ENCODE measurements at places on chromosomes 1 and 21.

GRCh38 chr1:47594627-47595026 lies 156.8 kb downstream of the FOXD2 start:
- DNase-seq: no peak

DNA sequence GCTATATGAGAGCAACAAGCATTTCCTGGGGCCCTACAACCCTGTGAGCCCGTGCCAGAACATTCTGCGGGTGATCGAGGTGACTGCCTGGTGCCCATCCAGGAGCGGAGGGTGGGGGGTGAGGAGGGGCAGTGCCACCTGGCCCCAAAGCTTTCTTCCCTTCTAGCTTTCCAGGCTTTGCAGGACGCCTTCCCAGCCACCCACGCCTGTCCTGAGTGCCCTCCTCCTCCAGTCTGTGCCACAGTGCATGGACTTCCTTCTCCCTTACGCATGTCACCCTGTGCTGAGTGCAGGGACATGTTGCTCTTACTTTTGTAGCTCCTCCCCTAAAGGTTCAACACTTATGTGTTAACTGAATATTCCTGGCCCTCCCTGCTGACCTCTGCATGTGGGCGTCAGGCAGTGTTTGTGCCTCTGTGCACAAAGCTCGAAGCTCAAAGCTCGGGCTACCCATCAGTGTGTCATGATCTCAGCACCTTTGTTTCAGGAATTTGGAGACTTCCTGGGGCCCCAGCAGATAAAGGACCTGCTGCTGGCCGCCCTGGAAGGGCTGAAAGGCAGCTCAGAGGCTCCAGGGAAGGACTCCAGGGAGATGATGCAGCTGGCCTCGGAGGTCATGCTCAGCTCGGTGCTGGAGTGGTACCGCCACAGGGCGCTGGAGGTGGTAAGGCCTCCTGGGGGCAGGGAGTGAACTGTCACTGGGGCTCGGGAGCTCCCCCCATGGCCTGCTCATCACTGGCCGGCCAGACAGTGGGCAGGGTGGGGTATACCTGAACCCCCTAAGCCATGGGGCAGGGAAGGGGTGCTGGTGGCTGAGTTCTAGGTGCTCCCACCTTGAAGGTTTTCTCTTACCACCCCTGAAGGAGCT lies 36.7 kb upstream of the TTC4 start:
- DNase-seq: no peak

GRCh38 chr1:202890392-202890791 lies 1.4 kb upstream of the RABIF start:
- no peak for DNase-seq

DNA sequence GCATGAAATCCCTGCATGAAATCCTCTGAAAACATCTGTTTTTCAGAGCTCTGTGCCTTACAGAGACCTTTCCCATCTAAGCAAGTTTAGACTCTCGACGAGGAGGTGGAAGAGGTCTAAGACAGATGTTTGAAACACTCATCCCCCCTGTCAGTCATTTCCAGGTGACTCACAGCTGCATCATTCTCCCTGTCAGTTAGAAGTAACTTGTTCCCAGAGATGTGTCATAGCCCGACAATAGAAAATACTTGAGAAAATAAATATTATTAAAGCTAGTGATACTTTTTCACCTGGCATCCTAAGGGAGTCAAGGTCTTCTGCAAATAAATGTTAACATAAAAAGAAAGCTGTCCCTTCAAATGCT lies 41.6 kb upstream of the SEC16B start:
- DNase-seq: no peak

DNA sequence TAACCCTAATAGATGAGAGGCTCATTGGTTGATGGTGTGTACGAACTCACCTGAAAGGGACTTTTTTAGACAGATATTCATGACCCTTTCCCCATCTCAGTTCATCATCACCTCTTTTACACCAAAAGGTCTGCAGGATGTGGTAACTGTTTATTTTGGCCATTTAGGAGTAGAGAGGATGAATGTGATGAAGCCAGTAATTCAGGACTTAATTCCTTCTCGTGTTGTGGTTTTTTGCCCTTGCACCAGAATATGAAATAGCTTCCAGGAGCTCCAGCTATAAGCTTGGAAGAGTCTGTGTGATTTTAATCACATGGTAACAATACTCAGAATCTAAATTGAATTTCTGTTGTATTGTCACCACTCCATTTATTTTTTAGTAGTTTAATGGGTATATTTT lies 189.4 kb upstream of the KCTD3 start:
- no peak for DNase-seq

GRCh38 chr1:97145321-97145956 lies 423.9 kb downstream of the PTBP2 start:
- DNase-seq: no peak

DNA sequence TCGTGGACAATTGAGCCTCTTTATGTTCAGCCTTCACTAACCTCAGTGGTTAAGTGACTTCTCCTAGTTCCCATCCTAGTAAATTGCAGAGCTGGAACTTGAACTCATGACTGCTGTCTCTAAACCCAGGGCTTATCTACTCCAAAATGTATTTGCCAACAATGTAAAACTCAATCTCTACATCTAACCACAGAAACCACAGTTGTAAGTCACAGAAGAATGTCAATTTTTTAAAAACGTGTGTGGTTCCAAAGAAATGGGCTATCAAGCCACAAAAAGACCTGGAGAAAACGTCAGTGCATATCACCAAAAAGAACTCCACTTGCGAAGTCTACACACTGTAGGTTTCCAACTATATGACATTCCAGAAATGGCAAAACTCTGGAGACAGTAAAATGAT lies 172.6 kb upstream of the HMCN1 start:
- no peak for DNase-seq

- DNase-seq: no peak
Observed at GRCh38 chr1:198167436-198167934, 10.7 kb downstream of the NEK7 start.

DNA sequence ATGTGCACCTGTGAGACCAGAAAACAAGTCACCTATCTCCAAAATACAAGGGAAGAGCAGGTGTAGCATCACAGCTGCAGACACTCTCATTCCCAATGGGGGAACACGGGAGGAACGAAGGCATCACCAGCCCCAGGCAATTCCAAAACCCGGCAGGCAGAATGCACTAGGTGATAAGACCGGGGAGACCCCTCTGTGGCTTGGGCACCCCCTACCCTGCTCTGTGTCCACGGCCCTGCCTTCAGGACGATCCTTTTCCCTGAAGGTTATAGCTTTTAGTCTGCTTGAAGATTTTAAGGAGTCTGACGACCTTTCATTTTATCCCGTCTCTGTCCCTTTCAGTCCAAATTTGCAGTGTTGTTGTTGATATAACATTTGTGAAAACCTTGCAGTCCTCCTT lies 19.2 kb downstream of the TRPM2 start:
- DNase-seq: no peak

DNA sequence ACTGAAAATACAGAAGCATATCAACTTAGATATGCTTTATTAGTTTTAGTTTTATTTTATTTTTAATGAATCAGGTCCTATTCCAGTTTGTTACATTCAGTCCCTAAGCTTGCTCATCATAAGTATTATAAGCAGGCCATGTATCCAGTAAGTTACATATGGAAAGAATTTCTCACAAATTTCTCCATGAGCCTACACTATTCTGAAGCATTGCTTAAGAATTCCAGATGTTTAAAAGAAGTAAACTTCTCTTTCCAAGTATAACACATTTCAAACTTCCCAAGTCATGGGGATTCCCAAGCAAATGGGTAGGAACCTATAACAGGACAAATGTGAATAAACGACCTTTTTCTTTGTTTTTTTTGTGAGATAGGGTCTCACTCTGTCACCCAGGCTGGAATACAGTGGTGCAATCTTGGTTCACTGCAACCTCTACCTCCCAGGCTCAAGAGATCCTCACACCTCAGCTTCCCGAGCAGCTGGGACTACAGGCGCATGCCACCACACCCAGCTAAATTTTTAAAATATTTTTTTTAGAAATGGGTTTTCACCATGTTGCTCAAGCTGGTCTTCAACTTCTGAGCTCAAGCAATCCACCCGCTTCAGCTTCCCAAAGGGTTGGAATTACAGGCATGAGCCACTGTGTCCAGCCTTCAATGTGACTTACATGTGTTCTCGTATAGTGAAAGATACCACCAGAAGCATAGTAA lies 39.0 kb downstream of the ST7L start:
- no peak for DNase-seq

GRCh38 chr1:111204201-111204982 lies 3.9 kb upstream of the DENND2D start:
- DNase-seq: no peak

GRCh38 chr1:54989473-54989872 lies 9.0 kb downstream of the TMEM61 start:
- peak; percentile 37 for DNase-seq

GRCh38 chr1:221805121-221805520 lies 63.2 kb upstream of the DUSP10 start:
- no peak for DNase-seq

GRCh38 chr21:32819694-32820093 lies 48.1 kb upstream of the PAXBP1 start:
- no peak for DNase-seq

DNA sequence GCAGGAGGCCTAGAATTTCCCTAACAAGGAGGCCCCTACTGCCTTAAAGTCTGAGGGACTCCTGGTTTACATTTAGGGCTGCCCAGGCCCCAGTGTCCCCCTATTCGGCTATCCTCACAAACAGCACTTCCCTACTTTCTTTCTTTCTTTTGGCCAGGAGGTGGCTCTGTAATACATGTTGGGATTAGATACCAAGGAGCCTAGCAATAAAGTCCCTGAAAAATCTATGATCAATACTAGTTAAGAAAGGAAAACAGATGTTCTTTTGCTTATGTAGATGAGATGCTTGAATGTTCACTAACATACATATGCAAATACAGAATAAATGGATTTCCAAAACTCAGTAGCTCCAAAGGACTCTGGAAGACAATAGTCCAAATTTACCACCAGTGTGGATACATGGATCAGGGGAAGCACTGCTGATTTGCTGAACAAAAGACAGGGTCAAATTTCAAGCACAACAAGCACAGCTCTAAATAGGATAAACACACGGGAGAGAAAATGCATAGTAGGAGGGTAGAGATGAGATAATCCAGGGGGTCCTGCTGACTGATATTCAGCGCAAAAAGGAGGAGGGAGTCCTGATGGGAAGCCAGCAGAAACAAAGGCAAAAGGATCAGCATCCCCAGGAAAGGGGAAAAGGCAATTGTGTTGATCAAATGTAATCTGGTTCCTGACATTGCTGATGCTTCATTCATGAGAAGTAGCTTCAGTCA lies 240.0 kb downstream of the NUF2 start:
- peak; percentile 88 for DNase-seq

GRCh38 chr21:41568606-41569385 lies 60.8 kb upstream of the TMPRSS2 start:
- DNase-seq: no peak

DNA sequence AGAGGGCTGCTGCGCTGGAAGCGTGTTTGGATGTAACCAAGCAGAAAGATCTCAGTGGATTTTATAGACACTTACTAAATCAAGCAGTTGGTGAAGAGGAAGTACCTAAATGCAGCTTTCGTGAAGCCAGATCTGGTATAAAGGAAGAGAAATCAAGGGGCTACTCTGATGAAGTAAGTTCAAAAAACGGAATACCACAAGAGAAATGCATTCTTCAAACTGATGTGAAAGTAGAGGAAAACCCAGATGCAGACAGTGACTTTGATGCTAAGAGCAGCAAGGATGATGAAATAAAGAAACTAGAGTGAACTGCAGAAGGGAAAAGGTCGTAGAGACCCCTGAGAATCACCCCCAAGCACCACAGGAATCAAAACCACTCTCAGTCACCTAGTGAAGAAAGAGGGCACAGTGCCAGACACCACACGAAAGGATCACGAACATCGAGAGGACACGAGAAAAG lies 40.8 kb upstream of the NEXN start:
- DNase-seq: no peak

DNA sequence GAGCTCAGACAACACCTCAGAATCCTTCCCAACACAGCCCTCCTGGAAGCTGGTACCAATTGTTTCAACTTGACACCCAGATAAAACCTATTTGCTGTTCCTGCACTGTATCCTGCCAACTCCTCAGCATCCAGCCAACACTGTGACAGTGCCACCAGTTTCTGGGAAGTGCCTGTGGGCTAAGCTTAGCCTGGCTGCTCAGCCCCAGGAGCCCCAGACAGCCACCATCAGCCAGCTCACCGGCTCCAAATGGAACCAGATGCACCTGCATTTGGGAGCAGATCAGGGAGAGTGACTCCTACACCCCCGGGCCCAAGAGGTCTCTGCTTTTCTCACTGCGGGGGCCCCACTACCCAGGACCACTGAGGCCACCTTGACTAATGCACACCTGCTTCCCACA lies 24.9 kb downstream of the KCNN3 start:
- DNase-seq: no peak

DNA sequence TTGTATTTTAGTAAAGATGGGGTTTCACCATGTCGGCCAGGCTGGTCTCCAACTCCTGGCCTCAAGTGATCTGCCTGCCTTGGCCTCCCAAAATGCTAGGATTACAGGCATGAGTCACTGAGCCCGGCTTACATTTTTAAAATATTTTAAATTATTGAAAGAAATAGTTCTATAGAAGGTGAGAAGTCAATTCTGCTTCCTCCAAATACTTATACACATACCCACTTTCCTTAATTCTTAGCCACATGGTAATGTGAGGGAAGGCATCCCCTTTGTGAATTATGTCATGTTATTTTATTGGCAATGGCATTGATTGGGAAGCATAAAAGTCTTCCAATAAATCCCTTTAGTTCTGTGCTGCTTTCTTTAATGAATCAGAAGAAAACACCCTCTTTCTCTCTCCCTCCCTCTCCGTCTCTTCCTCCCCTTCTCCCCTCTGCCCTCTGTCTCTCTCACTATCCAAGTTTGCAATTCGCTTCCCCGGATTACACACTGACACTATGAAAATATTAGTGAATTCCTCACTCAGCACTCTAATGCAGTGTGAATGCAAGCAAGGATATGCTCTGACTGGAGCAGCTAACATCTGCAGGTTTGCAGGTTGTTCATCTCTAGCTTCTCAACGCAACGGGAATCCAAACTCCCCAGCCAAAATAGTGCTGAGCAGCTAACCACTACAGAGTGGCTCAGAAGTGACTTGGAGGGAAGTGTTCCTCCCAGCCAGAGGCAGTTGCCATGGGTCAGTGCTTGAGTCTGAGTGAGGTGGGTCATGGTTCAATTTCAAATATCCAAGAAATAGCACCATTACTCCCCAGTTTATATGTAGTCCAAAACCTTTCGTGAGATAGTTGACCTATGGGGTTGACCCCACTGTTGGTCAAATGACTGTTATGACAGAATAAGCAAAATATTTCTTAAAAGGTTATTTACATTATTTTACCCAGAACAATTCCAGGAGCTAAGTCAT lies 77.8 kb upstream of the CD55 start:
- DNase-seq: no peak

- DNase-seq: no peak
Observed at GRCh38 chr1:147292631-147293251, 50.3 kb downstream of the CHD1L start.

DNA sequence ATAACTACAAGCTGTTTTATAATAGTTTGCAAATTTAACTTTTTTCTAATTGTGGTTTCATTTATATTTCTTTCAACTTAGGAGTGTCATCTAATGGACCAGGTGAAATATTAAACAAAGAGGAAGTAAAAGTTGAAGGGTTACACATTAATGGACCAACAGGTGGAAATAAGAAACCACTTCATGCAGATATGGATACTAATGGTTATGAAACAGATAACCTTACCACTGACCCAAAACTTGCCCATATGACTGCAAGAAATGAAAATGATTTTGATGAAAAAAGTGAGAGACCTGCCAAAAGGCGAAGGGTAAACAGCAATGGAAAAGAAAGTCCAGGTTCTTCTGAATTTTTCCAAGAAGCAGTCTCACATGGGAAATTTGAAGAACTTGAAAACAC lies 59.7 kb downstream of the MIER1 start:
- no peak for DNase-seq
